ENCODE measurements at places on chromosomes 16 and 17.

GRCh38 chr16:22322741-22323140, 25.5 kb downstream of the POLR3E start:
- no peak for DNase-seq

DNA sequence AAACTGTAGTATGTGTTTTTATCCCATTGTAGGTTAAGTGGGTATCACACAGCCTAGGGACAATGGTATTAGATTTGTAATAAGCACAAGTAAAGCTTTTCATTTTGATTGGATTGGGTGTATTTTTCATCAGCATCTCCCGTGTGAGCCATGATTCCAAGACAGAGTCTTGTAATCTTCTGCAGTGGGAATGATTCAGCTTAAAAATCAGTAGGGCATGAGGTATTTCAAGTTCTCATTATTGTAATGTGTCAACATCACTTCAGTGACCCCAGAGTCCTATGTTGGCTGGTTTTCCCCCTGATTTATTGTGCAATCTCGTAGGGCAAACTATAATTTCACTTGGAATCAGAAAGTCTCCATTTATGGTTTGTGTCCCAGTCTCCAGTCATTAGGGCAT, 833.2 kb upstream of the RBFOX1 start:
- no peak for DNase-seq

- no peak for DNase-seq
Observed at GRCh38 chr17:66965801-66966262, 1.3 kb downstream of the CACNG4 start.

GRCh38 chr17:35147375-35147905, at the start of gene UNC45B:
Gene UNC45B, plus strand, starts transcription at chr17:35147817. Its CDS starts 447 bp downstream, at chr17:35148264.
- DNase-seq = no peak

DNA sequence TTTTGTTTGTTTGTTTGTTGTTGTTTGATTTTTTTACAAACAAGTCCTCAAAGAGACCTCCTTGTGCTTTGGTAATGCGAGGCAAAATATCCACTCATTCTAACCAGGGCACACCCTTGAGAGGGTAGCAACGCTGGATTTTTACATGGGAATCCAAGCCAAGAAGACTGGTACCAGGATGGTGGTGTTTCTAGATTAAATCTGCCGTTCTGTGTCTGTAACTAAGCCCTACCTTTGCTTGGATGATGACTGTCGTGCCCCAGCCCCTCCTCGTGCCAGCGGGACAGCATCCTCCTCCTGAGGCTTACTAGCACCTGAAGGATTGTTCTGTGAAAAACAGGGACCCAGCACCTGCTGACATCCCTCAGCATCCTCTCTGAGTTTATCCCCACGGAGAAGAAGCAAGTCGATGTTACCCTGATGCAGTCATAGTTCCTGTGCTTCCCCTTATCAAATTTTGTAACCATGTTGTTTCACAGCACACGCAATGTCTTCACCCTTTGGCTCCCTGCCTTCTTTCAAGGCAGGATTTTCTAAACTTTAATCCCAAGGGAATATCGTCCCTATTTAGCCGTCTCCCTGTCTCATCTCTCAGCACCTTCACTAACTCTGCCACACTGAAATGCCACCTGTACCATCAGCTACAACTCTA, 5.1 kb upstream of the HSBP1 start:
- no peak for DNase-seq
